Stimulated activated CD8-positive, alpha-beta memory T cell treated with anti-CD3 and anti-CD28 coated beads, Interleukin-7, amount 100 ng/mL, for 1 hour (primary cell): ENCODE measurements at places on chromosomes 12 and 14.

- no peak for DNase-seq
Measured at GRCh38 chr12:52582486-52582885, 8.8 kb upstream of the KRT74 start.

DNA sequence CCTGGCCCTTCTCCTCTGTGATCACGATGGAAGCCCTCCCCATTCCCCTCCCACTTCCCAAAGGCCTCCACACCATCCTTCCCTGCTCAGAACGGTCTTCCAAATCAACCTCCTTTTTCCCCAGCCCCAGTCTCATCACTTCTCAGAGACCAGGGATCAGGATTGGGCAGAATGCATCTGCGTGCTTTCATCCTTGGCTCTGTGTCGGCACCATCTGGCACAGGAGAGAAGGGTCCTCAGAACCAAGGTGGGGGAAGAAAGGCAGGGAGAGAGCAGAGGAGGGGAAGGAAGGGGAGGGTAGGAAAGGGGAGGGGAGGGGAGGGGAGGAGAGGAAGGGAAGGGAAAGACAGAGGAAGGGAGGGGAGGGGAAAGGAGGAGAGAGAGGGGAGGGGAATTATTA, 52.4 kb upstream of the FICD start:
- DNase-seq: no peak

GRCh38 chr12:48542300-48542928, 17.0 kb downstream of the OR8S1 start:
- peak; percentile 4 for DNase-seq

GRCh38 chr12:92657770-92658169, 45.0 kb upstream of the PLEKHG7 start:
- DNase-seq: no peak

DNA sequence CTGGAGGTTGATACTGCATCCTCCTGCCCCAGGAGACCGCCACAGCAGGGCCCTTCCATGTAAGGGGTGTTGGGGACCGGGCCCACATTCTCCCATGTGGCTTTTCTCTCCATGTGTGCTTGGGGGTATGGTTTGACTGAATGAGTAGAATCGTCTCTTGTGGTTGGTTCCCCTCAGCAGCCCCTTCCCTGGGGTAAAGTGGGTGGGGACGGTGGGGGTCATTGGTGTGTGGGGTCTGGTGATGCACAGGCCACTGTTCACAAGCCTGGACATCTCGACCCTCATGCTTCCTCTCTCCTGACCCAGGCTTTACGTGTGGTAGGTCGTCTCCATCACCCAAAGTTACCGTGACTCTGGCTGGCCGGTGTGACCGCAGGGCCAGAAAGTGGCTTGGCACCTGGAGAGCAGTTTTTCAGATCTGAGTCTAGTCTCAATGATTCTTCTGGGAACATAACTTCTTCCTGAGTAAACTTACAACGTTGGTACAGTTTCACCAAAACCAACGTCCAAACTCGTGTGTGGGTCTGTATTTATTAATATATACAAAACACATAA, 17.7 kb downstream of the DCAF4 start:
- DNase-seq: no peak

GRCh38 chr12:113422030-113422885, at the start of gene SDSL:
TSS of gene SDSL (plus strand) at chr12:113422380. CDS start at chr12:113427983, 5,603 bp downstream.
- DNase-seq: no peak

- no peak for DNase-seq
Measured at GRCh38 chr12:697481-697880, 34.2 kb upstream of the NINJ2 start.

DNA sequence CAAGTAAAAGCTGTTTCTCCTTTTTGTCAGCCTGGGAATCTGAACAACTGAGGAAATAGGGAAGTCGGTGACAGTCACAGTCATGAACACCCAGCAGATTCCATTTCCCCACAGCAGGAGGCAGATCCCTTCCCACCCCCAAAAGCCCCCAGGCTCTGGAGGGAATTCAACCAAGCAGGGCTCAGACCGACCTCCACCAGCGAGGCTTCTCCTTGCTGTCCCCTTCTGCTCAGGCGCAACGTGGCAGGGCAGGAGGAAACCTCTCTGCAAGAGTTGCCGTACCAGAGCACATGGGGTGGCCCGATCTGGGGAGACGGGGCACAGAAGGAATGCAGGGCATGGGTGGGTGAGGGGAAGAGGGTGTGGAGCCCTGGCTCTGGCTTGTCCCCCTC, 319 bp downstream of the GALNT6 start:
- no peak for DNase-seq

DNA sequence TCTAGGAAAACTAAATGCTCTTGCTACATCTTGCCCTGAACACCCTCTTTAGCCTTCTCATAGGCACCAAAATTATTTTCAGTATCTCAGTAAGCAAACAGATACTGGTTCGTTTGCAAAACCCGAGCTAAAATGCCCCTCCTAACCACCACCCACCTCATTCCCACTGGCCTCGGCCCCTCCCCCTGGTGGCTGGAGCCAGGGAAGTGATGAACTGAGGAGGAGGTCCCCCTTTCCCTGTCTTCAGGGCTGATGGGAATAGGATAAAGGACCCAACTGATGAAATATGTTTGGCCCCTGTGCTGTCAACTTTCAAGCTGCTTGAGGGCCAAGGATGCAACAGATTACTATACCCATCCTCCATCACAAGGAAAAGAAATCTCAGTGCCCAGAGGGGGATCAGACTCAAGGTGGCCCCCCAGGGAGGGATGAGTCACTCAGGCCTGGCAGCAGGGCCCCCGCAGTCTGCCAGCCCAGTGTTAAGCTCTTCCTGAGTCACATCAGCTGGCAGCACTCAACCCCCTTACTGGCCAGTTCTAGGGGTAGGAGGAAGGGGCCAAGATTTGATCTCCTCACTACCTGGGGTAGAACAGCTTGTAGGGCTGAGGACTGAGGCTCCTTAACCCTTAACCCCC, 1.7 kb downstream of the ANKRD52 start:
- no peak for DNase-seq

DNA sequence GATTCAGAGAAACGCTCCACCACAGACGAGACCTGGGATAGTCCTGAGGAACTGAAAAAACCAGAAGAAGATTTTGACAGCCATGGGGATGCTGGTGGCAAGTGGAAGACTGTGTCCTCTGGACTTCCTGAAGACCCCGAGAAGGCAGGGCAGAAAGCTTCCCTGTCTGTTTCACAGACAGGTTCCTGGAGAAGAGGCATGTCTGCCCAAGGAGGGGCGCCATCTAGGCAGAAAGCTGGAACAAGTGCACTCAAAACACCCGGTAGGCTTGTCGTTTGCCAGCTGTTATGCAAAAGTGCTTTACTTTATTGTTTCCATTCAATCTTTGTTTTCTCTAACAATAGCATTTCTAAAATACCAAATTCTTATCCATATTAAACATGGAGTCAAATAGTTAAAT, 287.3 kb downstream of the NAV3 start:
- DNase-seq: no peak

DNA sequence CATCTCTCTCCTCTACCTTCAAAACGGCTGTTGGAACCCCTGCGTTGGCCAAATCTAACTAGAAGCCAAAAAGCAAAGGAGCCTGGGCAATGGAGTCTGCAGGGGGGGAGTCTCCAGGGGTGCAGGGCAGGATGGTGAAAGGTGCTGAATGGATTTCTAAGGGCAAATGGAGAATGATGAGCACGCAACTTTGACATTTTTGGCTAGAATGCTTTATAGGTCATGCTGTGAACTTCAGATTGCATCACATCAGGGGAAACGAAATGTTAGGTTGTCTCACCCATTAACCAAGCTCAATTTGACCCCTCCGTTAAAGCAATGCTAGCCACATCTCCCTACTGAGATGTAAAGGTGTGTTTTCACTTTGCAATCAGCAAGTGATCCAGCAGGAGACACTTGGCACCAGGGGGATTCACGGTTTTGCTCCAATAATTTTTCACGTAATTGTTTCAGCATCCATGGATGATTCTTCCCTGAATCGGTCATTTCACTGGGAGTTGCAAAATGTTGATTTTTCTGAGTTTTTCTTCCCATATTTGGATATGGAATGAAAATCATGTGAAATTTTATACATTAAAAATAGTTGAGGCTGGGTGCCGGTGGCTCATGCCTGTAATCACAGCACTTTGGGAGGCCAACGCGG, 78.0 kb upstream of the MDM1 start:
- DNase-seq: no peak

DNA sequence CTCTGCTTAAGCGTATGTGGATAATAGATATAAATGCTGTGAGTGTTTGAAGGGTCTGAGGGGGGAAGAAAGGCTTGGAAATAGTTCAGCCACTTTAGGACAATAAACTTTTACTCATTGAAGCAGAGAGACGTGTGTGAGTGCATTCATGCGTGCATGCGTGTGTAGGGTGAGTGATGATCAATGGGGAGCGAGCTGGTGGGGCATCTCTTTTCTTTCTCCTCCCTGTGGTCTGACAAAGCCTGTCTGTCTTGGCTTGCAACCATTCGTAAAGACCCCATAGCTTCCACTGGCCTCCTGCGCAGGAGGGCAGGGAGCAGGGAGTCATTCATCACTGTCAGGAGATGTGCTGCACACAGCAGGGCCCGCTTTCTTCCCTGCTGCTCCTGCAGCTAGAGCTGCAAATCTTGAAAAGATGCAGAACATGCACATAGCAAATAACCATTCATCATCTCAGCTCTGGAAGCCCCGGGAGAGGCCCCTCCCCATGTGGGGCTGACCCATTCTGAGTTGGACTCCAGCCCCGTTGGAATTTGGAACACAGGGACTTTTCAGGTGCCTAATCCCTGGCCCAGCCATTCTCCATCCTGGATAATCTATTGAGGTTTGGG, 223.2 kb downstream of the PPM1H start:
- DNase-seq: no peak

- no peak for DNase-seq
Measured at GRCh38 chr14:89702073-89702875, 252.3 kb downstream of the EFCAB11 start.

GRCh38 chr12:7732993-7733392, 14.2 kb downstream of the CLEC4C start:
- DNase-seq: no peak

- DNase-seq: no peak
Measured at GRCh38 chr14:99395909-99396530, 84.6 kb downstream of the SETD3 start.

DNA sequence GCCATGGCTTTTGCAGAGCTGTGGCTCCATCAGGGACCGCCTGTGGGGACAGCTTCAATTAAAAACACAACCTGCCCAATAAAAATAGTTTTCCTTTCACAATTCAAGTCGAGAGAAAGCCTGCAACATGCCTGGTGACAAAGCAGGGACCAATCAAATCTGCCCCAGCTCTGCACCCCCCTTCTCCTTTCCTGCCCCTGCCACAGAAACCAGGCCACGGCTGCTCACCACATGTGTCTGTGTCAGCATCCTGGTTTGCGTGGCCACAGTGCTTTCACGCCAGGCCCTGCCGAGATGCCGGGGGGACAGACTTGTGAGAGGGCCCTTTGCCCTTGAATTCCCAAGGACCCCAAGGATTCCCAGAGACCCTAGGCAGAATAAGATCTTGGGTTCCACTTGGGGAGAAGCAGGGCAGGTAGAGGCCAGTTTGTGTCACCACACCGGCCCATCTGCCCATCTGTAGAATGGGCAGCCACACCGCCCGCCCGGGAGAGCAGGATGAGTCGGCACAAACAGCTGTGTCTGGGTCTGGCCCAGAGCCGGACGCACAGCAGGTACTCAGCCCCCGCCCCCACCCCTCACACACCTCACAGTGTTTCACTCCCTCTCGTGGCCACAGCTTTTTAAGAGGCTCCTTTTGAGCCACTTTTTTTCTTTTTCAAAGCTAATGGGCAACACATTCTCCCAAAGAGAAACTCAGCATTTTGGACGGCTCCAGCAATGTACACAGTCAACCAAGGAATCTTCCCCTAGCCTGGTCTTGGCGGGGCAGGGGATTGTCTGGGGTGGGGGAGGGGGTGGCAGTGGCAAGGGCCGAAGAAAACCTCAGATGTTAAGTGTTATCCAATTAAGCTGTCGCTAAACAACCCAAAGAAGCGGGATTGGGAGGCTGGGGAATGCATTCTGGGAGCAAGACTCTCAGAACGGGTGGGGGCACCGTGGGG, 41.5 kb downstream of the BCL11B start:
- peak; percentile 57 for DNase-seq

- no peak for DNase-seq
Measured at GRCh38 chr14:105902131-105902898, 375.9 kb downstream of the TMEM121 start.

- DNase-seq: no peak
Measured at GRCh38 chr12:27498761-27499160, 25.2 kb upstream of the PPFIBP1 start.

DNA sequence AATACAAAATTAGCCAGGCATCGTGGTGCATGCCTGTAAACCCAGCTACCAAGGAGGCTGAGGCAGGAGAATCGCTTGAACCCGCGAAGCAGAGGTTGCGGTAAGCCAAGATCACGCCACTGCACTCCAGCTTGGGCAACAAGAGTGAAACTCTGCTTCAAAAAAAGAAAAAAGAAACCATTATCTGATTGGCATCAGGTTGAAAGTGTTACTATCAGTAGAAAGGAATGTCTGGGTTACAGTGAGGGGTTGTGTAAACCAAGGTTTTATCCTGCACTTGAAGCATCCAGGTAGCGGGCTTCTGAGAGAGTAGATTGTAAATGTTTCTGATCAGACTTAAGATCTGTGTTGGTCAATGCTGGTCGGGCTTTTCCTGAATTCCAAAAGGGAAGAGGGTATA, 14.1 kb upstream of the OXA1L start:
- no peak for DNase-seq

- no peak for DNase-seq
Measured at GRCh38 chr12:95723693-95724384, 66.7 kb downstream of the NTN4 start.

- no peak for DNase-seq
Measured at GRCh38 chr12:128794661-128795529, 28.9 kb downstream of the SLC15A4 start.

- DNase-seq: no peak
Measured at GRCh38 chr14:103517721-103518421, 4.8 kb downstream of the CKB start.

DNA sequence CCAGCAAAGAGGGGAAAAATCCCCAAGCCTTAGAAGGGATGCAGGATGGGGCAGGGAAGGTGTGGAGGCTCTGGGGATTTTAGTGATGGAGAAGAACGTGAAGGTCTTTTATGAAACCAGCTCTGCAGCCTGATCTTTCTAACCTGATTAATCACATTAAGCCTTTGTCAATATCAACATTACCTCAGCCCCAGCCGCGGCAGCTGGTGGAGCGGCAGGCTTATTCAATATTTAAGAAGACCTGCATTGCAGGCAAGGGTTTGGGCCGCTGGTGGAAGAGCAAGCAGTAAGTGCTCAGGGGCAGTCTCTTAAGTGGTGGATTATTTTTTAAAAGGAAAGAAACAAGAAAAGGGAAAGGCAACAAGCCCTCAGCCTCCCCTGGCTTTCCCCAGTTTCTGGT, 16.6 kb downstream of the RPH3A start:
- no peak for DNase-seq

- DNase-seq: no peak
Measured at GRCh38 chr14:81940651-81941050, 407.0 kb upstream of the SEL1L start.
